Activated CD8-positive, alpha-beta memory T cell treated with anti-CD3 and anti-CD28 coated beads for 1 hour (primary cell): ENCODE measurements at places on chromosomes 3 and 15.

DNA sequence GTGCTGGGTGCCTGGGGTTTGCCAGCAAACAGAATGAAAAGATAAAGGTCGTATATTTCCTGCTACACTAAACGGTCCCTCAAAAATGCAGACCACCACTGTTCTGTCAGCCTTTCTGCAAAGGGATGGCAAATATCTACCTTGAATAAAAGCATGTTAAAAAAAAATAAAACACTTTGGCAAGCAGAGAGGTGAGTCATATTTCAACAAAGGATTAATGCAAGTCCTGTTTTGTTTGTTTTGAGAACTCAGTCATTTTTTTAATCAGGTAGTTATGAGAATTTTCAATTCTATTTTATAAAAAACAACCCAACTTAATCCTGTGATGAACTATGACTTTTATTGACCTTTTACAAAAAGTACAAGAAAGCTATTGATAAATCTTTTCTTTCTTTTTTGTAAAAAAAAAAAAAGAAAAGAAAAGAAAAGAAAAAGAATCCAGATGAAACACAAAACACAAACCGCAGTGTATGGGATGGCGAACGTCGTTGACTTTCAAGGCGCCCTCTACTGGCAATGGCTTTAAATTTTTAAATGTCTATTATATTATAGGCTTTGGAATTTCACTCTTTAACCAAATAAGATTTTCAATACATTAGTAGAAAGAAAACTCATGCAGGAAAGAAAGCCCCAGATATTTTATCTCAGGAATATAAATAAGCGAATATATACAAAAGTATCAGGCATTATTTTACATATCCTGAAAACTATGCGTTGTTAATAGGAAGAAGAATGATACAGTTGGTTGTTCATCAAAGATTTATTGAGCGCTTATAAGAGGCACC lies 87.8 kb downstream of the NCEH1 start:
- no peak for DNase-seq

DNA sequence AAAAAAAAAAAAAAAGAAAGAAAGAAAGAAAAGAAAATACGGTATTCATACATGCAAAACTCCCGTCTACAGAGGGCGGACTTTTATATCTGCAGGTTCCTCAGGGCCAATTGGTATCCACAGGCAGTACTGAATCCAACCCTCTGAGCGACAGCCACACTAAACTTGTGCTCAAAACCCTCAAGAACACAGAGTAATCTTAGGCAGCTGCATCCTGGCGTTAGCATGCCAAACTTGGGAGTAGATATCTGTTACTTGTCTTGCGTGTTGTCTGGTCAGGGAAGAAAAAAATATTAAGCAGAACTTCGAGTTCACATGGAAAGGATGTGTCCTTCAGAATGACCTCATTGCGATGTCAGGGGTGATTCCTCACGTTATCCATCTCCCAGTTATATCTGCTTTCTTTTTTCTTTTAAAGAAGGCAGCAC lies 12.8 kb downstream of the SNAP23 start:
- DNase-seq = no peak

DNA sequence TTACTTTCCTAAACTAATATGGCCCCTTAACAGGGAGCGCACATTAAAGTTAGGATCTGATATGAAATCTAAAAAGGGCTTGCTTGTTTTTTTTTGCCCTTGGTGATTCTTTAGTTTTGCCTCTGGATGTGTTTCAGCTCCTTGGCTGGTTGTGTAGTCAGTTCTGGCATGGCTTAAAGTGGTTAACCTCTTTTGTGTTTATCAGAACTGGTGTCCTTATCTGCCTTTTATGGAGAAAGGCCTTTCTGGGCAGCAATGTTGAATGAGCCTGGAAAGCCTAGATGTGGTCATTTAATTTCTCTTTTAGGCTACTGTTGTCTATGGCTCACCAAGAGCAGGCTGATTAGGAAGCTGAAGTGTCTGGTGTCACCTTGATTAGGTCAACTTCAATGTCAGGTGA lies 254.5 kb upstream of the ROPN1 start:
- no peak for DNase-seq

- no peak for DNase-seq
These were observed 249.5 kb upstream of the EOMES start for GRCh38 chr3:27971600-27971999.

DNA sequence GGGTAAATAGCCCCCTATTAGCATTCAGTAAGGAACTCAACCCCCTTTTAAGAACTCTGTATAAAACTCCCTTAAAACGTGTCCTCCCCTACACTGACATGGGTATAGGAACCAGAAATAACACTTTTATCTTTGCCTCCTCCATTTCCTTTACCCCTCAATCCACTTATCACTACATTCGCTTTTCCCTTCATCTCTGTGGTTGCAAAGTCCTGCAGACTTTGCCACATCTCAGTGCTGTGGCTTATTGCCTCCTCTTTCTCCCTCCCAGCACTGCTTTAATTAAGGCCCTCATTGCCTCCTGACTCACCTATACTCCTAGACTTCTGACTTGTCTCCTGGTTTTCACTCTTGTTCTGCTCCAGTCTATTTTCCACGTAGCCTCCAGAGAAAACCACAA lies 94.3 kb upstream of the GADL1 start:
- no peak for DNase-seq

GRCh38 chr15:41792000-41792637 lies 17.8 kb downstream of the MAPKBP1 start:
- no peak for DNase-seq

DNA sequence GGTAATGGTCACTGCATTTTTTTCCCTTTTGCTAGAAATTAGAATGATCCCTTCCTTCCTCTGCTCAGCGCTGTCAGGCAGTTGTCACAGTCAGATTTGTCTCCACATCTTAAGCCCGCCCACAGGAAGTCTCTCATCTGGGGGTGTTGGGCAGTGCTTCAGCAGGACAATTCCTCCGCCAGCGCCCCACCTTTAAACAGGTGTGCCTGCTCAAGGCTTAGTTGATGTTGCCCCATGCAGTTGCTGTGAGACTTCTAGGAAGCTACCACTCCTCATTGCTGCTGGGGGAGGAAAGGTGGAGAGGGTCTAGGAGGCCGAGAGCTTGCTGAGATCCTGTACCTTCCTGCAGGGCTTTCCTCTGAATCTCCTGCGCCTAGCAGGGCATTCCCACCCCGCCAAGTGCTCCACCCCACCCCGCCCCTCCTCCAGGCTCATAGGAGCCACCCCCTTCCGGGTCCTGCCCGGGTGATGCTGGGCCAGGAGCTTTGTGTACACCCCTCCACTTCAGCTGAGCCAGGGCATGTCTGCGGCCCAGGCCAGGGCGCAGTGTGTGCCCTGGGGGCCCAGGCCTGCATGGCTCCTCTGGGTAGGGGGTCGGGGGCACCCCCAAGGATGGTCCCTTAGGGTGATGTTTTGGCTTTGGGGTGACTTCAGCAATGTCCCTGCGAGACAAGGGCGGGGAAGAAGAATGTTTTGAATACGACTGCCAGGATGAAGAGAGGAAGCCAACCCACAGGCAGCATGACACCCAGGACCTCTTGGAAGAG lies 68.7 kb downstream of the TRAK1 start:
- DNase-seq = no peak

GRCh38 chr15:43893956-43894355 lies 67.2 kb downstream of the WDR76 start:
- DNase-seq = no peak

GRCh38 chr3:37301980-37302708 lies 127.8 kb upstream of the LRRFIP2 start:
- DNase-seq = no peak

DNA sequence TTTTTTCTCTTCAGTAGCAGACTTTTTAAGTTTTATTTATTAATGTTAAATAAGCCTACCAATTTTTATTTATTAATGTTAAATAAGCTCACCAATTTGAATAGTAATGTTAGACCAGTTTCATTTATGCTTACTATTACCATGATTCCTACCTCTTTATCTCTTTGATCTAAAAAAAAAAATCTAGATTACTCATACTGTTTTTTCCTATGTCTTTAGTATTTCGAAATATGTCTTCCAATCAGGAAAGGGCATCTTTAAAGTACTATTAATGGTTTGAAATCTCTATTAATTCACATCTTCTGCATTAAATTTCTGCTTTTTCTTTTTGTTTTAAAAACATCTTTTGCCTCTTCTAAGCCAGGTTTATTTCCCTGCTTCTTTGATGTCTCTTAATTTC lies 27.5 kb upstream of the MAPKBP1 start:
- no peak for DNase-seq

DNA sequence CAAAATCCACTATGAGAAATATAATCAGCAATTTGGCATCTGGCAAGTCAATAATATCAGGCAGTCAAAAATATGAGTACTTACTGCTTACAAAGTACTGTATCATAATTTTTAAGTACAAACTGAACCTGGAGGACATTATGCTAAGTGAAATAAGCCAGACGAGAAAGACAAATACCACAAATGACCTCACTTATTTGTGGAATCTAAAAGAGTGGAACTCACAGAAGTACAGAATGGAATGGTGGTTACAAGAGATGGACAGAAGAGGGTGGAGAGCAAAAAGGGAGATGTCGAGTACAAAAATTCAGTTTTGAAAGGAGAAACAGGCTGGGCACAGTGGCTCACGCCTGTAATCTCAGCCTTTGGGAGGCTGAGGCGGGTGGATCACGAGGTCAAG lies 12.4 kb downstream of the PCYT1A start:
- no peak for DNase-seq

GRCh38 chr3:183268366-183268765 lies 15.3 kb downstream of the B3GNT5 start:
- no peak for DNase-seq

DNA sequence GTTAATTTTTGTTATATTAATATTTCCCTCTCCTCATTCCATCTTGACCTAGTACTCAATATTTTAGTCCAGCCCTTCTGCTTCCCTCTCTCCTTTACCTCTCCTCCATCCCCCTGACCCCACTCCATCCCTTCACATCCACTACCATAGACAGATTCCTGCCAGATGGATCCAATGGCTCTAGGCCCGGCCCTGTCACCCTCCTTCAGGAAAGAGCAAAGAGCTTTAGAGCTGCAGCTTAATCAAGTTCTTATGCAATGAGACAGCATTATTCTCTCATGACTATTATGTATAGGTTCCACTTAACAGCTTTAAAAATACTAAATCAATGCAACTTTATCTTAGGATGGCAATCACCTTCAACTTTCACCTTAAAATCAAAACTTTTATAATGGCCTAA lies 200.7 kb upstream of the TTC14 start:
- DNase-seq = no peak

DNA sequence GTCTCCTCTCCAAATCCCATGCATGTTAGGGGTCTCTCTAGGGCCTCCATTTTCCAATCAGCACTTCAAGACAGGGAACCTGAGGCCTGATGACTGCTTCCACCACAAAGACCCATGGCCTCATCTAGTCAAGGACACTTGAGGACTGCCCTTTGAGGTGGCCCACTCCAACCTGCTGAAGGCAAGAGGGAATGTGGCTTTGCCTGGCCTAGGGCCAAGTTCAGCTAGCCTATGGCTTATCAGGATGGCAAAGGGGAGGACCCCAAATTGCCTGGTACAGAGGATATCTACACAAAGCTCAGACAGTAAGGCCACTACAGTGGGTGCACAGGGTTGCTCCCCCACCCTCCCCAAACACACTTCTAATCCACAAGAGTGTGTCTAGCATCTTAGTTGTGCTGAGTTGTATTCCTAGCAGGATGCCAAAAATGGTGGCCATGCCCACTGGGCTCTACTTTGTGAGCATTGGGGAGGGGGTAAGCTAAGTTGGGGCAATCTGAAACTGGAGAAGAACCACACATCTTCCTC lies 10.0 kb upstream of the GRAMD2A start:
- DNase-seq = no peak

GRCh38 chr15:93819826-93820225 lies 411.5 kb upstream of the MCTP2 start:
- DNase-seq = no peak

GRCh38 chr15:41915255-41915994 lies 21.6 kb upstream of the SPTBN5 start:
- DNase-seq = no peak

DNA sequence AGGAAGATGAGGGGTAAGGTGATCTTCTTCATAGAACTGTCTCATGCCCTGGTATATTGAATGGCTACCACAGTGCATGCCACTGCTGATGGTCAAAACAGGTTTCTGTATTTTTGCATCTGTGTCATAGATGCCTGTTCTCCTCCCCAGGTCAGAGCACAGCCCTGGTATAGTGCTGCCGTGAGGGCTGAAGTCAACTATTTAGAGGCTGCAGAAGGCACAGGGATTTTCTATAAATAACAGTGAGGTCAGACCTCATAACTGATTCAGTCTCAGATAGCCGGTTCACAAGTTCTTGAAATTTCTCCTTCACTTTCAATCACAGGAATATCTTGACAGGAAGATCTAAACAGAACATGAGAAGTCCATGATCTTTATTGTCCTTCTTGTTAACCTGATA lies 99.2 kb upstream of the NUDT16 start:
- DNase-seq = no peak

- DNase-seq = no peak
These were observed 23.0 kb upstream of the NMD3 start for GRCh38 chr3:161197855-161198850.

GRCh38 chr3:67516496-67516895 lies 137.9 kb downstream of the SUCLG2 start:
- no peak for DNase-seq

DNA sequence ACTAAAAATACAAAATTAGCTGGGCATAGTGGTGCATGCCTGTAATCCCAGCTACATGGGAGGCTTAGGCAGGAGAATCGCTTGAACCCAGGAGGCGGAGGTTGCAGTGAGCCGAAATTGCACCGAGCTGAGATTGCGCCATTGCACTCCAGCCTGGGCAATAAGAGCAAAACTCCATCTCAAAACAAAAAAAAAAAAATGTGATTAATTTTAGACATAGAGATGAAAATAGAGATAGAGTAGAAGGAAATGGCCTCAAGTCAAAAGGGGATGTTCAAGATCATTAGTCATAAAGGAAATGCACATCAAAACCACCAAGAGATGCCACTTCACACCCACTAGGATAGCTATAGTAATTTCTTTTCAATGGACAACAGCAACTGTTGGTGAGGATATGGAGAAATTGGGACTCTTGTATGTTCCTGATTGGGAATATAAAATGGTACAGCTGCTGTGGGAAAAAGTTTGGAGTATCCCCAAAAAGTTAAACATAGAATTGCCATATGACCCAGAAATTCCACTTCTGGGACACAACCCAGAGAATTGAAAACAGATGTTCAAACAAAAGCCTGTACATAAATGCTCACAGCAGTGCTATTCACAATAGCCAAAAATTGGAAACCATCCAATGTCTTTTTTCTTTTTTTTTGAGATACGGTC lies 55.4 kb downstream of the ABHD2 start:
- DNase-seq = no peak

DNA sequence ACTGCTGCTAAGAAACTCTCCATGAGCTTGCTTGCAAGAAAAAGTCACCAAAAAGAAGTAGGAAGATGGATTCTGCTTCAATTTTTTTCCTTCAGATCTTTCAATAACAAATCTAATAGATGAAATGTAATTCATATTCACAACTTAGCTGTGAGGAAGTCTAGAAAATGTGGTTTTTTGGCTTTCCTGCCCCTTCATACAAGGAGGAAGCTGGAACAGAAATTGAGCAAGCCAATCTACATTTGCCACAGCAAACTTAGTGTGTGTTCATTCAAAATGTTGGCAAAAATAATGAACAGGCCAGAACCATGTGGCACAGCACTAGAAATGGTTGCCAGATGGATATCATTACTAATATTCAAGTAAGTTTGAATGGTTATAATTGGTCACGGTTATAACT lies 93.2 kb upstream of the NEDD4 start:
- DNase-seq = no peak
